ENCODE measurements at places on chromosomes 1 and 21.
A peak's percentile ranks its signal among the peaks of the same experiment; 100 is the strongest.

GRCh38 chr1:66275601-66276023 lies 258.3 kb upstream of the SGIP1 start:
- no peak for DNase-seq

- DNase-seq = no peak
These were observed 1.5 kb downstream of the KNCN start for GRCh38 chr1:46549697-46550681.

GRCh38 chr1:33137800-33138199 lies 44.0 kb downstream of the TRIM62 start:
- peak; percentile 23 for DNase-seq

DNA sequence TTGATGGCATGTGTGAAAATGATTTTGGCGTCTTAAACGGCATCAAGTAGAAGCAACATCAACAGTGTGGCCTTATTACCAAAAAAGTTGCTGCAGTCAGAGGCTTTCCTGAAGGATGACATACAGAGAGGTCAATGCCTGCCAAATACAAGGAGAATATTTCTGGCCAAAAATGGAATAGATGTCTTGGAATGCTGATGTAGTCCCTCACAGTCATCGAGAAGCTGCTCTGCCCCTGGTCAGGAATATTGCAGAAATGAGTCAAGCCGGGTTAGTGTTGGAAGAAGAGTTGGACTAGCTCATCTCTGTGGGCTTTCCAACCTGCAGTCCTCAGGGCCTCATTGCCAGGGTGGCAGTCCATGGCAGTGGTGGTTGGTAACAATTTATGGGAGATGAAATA lies 42.1 kb downstream of the NOS1AP start:
- DNase-seq = no peak

GRCh38 chr1:204495078-204495753 lies 611 bp upstream of the PIK3C2B start:
- DNase-seq = no peak

DNA sequence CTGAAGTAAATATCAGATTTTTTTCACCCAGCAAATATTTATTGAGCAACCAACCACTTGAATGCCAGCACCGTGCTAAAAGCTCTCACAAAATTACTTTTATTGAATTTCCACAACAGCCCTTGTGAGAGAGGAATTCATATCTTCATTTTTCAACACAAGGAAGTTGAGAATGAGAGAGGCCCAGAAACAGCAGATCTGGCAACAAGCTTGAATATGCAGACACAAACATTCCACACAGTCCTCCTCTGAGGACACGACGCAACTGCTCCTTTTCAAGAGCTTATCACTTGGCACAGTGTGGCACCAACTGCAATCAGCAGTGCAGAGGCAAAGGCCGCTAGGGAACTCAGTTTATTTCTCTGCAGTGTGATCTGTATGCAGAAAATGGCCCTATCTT lies 32.2 kb upstream of the IFNAR2 start:
- DNase-seq = no peak

- no peak for DNase-seq
These were observed 21.9 kb downstream of the NVL start for GRCh38 chr1:224308064-224308463.

DNA sequence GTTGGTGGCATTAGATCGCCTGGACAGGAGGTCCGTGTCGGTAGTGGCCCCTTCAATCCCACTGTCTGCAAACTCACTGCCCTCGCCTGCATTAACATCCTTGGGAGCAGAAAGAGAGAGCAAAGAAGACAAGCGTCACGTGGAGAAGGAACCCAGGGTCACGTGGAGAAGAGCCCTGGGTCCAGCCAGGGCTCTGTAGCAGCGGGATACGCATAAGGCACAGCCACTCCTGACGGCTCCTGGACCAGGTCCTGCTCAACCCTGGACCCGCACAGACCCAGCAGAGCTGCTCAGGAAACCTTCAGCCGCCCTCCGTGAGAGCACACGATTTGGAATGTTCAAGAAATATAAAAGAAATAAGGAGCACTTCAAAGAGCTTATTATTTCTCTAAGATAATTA lies 92.0 kb downstream of the TIAM1 start:
- DNase-seq = no peak

DNA sequence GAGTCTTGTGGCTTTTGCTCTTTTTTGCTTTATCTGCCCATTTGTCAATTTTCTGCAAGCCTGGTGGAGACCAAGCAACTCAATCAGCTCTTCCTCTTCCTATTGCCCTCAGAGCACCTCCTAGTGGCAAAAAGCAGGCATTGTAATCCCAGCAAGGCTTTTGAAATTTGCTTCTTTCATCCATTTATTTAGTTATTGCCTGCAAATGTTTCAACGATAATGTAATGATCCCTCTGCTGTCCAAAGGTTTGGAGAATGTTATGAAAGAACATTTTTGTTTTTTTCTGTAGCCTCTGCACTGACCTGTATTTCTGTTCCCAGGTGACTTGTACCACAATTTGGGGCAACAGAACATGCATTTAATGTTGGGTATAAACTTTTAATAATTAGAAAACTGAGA lies 127.8 kb downstream of the GABPA start:
- no peak for DNase-seq

DNA sequence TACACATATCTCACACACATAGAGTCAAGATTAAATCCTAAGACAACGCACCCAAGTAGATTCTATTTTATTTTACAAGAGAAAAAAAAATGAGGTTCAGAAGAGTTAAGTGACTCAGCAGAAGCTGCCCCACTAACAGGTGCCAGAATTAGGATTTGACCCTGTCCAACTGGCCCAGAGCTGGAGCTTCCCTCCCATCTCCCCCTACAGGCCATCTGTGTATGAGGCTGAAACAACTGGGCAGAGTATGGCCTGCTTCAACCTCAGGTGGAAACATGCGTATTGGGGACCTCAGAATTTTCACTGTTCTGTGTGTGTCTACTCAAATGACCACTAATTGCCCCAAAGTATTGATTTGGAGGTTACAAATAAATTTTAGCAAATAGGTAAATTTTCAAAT lies 29.9 kb downstream of the PSMG1 start:
- DNase-seq = no peak

DNA sequence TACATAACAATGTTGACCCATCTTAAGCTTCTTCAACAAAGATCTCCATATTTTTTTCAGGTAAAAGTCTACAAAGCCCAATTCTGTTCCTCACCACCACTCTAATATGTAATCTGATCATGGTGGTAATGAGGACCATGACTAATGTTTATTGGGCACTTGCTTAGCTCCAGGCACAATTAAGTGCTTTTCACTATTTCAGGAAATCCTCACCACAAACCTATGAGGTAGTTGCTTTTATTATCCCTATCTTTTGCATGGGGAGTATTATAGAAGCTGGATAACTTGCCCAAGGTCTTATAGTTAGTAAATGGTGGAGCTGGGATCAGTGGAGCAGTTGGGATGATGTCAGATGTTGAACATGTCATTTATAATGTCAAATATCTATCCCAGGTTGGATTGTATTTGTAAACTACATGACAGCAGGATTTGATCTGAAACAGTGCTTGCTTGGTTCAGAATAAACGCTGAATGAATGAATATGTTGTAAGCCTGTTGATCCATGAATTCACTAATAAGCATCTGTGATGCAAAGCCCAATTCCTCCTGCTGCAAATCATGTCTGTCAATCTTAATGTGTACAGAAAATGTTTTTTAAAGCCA lies 283.3 kb upstream of the ST6GALNAC5 start:
- no peak for DNase-seq

- DNase-seq = no peak
These were observed 132.7 kb downstream of the RUNX1 start for GRCh38 chr21:34916446-34916845.
